ENCODE measurements at places on chromosomes 2 and 18.

DNA sequence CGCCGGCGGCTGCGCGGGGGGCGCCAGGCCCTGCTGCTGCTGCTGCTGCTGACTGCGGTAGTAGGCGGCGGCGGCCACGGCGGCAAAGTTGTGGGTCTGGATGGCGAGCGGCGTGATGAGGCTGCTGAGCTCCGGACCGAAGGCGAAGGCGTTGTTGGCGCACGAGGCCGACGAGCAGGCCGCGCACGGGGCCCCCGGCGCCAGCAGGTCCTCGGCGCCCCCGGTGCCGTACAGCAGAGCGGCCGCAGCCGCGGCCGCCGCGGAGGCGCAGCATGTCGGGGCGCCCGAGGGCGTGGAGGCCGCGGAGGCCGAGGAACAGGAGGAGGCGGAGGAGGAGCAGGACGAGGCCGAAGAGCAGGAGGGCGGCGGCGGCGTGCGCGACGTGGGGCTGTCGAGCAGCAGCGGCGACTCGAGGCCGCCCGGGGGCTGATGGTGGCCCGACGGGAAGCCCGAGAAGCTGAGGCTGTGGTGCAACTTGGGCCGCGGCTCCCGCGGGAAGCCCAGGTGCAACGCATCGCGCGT, 1.8 kb downstream of the ZFP36L2 start:
- ATAC-seq, result no peak

DNA sequence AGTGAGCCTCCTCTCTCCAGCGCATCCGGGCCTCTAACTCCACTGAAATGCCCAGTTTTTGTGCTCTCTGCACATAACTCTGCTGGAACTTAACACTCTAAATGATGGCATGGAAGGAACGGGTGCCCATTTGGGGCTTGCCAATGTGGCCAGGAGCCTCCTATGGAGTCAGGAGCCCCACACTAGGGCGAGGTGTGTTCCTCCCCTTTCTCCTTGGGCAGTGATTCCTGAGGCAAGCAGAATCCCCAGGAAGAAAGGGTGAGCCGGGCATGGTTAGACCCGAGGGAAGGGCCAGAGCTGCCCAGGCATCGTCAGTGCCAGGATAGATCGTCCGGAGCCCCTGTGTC, 63.0 kb downstream of the DDX1 start:
- no peak for ATAC-seq

GRCh38 chr18:35730691-35731370, 149.3 kb downstream of the GALNT1 start:
- ATAC-seq, result no peak

DNA sequence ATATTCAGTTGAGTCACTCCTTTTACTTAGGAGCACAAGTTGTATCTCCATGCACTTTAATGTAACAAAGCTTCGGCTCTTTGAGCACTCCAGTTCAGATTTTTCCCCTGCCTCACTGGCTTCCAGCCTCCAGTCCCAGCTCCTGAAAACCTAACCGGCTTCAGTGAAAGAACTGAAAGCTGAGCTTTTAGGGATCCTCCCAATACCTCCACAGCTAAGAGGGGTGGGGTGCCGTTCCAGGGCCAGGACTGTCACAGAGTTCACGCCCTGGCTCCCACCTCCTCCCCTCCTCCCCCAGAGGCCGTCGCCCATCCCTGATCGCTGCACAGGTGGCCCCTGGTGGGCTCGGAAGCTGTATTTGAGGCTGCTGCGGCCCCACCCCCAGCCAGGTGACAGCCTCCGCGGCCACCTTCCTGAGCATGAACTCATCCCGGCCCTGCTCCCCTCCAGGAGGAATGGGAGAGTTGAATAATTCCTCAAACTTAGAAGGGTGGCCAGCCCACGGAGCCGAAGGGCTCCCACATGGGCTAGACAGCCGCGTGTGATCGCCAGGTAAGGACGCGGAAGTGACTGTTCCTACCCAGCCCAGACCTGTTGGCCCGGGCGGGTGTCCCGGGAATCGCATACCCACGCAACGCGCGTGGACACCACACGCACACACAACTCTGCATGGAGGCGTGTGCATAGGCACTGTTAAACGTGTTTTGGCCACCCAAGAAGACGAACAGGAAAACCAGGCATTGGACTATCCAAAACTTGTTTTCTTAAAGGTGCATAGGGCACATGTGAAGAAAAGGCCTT, 1.8 kb downstream of the MYO5B start:
- peak; percentile 68 for ATAC-seq

GRCh38 chr2:207676827-207677354, 34.5 kb upstream of the CCNYL1 start:
- ATAC-seq, result no peak

- no peak for ATAC-seq
Measured at GRCh38 chr2:161133366-161133765, 26.9 kb upstream of the TANK start.

GRCh38 chr18:63539904-63540510, 2.2 kb upstream of the SERPINB12 start:
- no peak for ATAC-seq

GRCh38 chr2:183416753-183417152, 292.5 kb downstream of the NUP35 start:
- ATAC-seq, result no peak

DNA sequence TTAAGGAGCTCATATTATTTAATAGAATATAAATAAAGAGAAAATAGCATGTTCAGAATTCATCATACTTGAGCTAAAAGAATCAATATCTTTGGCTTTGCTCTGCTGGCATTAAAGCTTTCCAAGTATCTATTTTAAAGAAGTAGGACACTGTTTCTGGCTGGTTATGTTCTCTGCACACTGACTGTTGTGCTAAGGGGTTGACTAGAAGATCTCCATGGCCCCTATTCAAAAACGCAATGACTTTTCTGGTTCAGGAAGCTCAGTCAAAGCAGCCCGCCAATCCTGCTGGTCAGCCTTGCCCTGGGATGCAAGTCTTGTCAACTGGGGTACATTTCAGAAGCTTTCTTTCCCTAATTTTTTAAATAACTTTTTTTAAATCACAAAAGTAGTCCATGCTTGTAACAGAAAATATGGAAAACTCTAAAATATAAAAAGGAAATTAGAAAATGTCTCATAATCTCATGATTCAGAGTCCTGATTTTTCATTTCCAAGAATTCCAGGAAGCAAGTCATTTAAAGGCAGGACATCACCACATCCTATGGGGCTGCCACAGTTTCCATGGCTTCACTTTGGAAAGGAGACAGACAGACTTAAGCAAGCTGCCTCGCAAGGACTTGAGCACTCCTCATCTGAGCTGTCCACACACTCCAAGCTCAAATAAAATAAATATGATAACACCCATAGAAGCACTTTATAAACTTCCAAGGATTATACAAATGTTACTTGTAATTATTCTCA, 195.1 kb downstream of the TXNL1 start:
- ATAC-seq, result no peak

- ATAC-seq, result no peak
Measured at GRCh38 chr2:186949726-186950256, 100.8 kb upstream of the ZSWIM2 start.

DNA sequence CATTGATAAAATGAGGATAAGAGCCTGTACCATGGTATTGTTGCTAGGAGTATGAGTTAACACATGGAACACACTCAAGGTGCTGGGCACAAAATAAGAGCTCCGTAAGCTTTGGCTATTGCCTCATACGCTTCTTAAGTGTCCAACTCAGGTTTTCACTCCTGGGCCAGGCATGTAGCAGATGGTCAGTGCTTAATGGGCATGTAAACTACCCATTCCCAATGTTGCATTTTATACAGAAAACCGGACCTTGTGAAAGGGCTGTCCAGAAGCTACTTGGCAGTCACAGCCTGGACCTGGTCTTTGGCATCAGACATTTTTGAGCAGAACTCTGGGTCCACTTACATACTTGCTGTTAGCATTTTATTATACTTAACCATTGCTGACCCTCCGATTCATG, 26.9 kb downstream of the MGAT5 start:
- ATAC-seq, result no peak

DNA sequence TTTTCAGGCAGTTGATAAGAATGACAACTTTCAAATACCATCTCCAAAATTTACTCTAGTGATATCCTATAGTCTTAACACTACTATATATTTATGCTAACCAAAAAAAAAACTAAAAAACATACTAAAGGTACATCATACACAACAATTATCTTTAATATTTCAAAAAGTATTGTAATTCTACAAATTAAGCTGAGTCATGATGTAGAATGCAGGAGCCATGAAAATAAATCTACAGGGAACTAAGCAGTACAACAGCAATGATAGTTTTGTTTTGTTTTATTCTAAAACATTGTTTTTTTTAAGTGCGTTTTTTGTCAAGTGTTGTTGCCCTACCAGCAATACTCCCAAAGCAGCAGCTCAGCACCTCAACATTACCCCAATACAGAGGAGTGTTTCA, 314.3 kb downstream of the FSIP2 start:
- no peak for ATAC-seq

- ATAC-seq, result peak; percentile 92
Measured at GRCh38 chr2:153478289-153479261, at the start of gene RPRM. TSS of gene RPRM (minus strand) at chr2:153478762. CDS start at chr2:153478565, 197 bp downstream.

GRCh38 chr18:33826151-33826550, 248.1 kb downstream of the ASXL3 start:
- ATAC-seq, result no peak

GRCh38 chr18:52995875-52996274, 655.9 kb downstream of the DCC start:
- ATAC-seq, result no peak

- peak; percentile 62 for ATAC-seq
Measured at GRCh38 chr2:160465002-160465401, 28.6 kb downstream of the RBMS1 start.

DNA sequence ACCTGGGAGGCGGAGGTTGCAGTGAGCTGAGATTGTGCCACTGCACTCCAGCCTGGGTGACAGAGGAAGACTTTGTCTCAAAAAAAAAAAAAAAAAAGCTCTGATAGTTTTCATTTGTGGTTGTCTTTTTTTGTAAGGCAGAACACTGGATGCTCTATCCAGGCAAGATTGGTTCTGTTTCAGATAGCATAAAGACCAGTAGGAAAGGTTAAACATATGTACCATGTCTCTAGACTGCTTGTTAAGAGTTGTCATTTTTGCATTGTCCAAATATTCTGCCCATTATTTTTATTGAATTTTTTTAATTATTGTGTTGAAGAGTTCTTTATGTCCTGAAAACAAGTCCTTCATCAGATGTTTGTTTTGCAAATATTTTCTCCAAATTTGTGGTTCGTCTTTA, 60.0 kb downstream of the NCOA1 start:
- ATAC-seq, result no peak

DNA sequence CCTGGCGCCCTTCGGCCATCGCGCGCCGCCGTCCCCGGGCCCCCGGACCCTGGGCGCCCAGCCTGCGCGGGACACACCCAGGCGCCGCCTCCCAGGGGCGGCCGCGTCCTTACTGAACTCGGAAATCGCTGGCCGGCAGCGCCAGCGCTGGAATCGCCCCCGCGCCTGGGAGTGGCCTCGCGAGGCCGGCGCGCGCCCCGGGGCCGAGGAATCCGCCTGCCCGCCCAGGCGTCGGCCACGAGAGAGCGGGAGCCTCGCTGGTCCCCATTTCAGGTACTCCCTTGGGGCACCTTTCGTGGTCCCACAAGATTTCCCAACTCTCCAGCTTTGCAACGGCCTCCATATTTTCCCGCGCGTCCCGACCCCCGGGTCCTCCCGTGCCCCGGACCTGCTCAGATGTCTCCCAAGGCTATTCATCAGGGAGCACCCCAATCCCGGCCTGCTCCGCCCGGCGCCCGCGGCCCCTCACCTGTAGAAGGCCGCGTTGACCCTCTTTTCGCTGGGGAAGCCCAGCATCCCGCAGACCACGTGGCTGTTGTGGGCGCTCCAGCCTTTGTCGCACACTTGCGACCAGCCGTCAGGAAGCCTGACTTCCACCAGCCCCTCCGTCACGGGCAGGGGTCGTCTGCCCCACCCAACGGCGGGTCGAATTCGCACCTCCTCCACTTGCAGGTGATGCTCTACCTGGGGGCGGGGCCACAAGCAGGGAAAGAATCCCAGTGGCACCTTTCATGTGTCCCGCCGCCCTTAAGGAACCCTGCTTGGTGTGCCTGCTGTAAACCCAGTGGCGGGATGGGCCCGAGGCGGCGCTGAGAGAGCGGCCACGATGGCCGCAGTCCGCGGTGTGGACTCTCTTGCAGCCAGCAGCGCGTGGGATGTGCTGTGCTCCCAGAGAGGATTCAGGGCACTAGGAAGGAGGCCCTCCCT, 4.6 kb downstream of the LOXL3 start:
- peak; percentile 60 for ATAC-seq

- no peak for ATAC-seq
Measured at GRCh38 chr2:128420131-128420530, 101.5 kb upstream of the HS6ST1 start.

- ATAC-seq, result no peak
Measured at GRCh38 chr2:132789066-132789465, 119.1 kb upstream of the LYPD1 start.

GRCh38 chr18:79405781-79406575, 10.2 kb downstream of the NFATC1 start:
- ATAC-seq, result peak; percentile 54

- ATAC-seq, result no peak
Measured at GRCh38 chr2:147923846-147924245, 79.0 kb downstream of the ACVR2A start.

DNA sequence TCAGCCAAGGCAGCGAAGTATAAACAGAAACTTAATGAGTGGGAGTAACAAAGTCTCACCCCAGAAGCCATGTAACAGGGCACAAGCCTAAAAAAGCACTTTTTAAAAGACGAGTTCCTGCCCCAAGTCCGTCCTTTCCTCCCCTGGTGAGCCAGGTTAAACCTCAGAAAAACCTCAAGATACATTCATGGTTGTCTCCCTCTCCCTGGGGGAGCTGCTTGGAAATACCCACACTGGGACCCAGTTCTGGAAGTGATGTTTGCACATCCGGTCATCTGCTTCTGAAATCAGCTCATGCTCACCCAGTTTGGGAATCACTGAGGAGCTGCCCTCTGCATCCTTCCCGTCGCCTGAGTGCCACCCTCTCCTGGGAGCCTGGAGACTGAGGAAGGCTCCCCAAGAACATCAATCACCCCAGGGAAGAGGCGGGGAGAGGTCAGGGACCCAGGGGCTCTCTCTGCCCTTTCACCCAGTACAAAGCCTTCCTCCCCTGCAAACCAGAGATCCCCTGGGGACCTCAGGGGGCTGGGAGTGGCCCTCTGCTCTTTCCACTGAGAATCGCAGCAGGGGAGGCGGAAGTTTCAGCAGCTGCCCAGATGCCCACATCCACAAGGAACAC, 150.6 kb upstream of the AGAP1 start:
- no peak for ATAC-seq

DNA sequence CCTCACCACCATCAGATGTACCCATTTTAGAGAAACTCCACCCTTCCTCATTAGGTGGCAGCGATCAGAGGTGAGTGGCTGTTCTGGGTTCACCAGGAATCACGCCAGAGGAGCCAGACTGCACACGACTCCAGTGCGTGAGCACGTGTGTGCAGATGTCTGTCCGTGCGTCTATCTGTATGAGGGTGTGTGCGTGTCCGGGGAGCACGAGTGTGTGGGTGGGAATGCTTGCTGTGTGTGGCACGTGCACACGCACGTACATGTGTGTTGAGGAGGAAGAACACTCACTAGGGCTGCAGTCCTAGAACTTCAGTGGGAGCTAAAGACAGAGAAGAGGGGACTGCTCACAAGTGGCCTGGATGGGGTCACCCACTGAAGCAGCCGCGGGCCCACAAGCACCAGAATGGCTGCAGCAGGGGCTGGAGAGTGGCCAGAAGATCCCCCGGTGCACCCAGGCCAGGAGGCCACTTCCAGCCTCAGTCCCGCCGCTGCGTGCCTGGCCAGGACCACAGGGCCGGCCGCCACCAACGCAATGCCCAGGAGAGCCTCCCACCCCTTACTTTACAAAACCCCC, 13.9 kb downstream of the HDAC4 start:
- no peak for ATAC-seq

- ATAC-seq, result peak; percentile 53
Measured at GRCh38 chr18:46294318-46294717, 190.1 kb downstream of the HAUS1 start.

Data from esophagus mucosa (tissue), 1 donor.